CD8-positive, alpha-beta memory T cell (primary cell): ENCODE measurements at places on chromosomes 7 and 10. TPM values are rescaled to one million over a fixed set of nuclear protein-coding genes. Genes with fewer than 3 reads are reported as not detected.

Gene TSPAN12
- total RNA-seq: not detected

- no peak for DNase-seq
Observed at GRCh38 chr10:94025806-94026205, 32.1 kb downstream of the PLCE1 start.

GRCh38 chr7:96670338-96671289 is 39.0 kb downstream of the SEM1 start:
- no peak for DNase-seq

- DNase-seq: no peak
Observed at GRCh38 chr7:101108330-101108857, 18.5 kb upstream of the SERPINE1 start.

GRCh38 chr10:22686347-22686746 is 28.0 kb downstream of the PIP4K2A start:
- DNase-seq: no peak

GRCh38 chr10:117417196-117417595 is 42.0 kb upstream of the PDZD8 start:
- DNase-seq: no peak

- DNase-seq: no peak
Observed at GRCh38 chr10:102408131-102408727, 10.4 kb downstream of the PSD start.

DNA sequence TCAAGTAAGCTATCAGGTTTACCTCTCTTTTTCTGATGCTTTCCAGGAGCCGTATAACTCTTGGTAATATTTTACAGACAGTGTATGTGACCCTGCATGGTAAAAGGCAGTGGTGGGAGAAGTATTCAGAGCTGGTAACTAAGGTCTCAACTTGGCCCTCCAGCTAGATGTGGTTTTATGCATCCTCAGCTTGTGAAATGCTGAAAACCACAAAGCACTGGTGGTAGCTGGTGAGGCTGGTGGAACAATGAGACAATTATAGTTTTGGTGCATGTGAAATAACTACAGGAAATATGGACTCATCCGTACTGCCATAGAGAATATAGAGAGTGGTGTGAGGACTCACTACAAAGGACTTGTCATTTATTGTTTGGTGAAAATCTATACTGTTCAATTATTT is 383.0 kb upstream of the PCDH15 start:
- no peak for DNase-seq

GRCh38 chr10:102113261-102113955 is 6.8 kb downstream of the LDB1 start:
- DNase-seq: no peak

DNA sequence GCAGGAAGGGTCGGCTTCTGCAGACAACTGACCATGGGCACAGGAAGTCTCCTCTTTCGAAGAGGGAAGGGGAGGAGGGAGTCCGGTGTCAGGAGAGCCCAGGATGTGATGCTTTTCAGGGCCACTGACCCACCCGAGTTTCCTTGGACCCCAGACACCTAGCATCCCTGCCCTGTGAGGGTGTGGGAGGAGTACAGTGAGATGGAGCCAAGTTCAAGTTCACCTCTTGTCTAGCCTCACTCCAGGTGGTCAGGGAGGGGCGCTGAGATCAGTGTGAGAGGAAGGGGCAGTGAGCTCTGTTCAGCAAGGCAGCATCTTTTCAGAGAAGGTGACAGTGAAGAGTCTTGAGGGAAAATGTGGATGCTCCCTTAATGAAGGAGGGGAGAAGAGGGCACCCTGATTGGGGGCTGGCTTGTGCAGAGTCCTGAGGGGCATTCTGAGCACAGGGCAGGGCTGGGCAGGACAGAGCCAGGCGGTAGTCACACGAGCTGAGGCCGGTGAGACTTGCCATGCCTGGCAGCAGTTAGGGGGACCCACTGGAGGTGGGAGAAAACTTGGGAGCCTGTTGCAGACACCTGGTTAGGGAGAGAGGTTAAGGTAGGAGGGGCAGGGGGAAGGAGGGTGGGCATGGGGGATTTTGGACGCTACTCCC is 49.7 kb downstream of the ADCY1 start:
- no peak for DNase-seq

Gene ITPRID1
- total RNA-seq: not detected

Gene TRRAP
- total RNA-seq: 49.6 TPM

- DNase-seq: no peak
Observed at GRCh38 chr10:130099344-130099743, 11.3 kb downstream of the C10orf143 start.

GRCh38 chr7:134780166-134780828 is 863 bp downstream of the CALD1 start:
- DNase-seq: no peak

Gene SUGCT
- total RNA-seq: 1.3 TPM

DNA sequence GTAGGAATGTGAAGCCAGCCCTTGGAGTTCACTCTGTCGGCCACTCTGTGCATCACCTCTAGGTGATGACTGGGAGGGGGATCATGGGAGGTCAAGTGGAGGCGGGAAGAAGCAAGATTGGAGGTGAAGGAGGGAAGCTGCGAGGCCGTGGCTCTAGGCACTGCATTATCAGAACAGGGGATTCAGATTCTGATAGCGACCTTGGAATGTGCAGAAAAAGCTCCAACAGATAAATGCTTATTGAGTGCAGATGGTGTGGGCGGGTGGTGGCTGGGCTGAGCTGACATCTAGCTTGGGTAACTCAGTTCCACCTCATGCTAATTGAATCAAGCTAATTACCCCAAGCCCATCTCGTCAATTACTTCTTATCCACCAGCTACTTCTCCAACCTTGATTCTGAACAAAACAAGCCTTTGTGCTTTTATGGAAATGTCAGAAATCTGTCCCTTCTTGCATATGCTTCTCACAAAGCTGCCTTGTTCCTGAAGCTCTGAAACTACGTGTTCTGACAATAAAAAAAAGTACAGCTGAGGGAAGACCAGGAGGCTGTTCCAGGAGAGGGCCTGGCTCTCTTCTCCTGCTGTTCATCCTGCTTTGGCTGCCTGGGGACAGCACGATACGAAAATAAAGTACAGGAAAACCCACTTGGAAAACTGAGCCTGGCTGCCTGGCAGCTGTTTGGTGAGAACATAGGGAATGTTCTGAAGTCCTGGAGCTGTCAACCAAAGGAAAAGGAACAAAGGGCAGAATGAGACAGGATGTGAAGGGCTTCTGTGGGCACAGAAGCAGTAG is 27.5 kb downstream of the STRA8 start:
- DNase-seq: no peak

DNA sequence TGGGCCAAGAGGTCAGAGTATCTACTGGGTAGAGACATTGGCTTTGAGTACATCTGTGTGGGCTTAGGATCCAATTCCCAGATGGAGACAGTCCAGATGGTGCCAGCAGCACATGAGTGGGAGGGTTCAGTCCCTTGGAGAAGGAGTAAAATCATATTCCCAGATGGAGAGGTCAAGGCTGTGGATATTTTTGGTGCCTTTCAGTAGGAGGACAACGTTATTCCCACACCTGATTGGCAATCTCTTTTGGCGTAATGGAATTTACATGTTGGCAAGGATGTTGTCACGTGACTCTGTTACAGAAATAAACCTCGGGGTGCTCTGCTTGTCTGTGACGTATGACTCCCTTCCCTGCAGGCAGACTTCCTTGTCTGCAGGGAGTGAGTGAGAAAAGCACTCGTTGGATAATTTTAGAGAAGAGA is 27.6 kb downstream of the NPS start:
- DNase-seq: no peak

GRCh38 chr10:96263669-96264068 is 7.7 kb downstream of the BLNK start:
- DNase-seq: no peak

Gene ZNF518A
- 15.0 TPM for total RNA-seq

GRCh38 chr7:131076032-131076431 is 251.6 kb upstream of the MKLN1 start:
- no peak for DNase-seq

- no peak for DNase-seq
Observed at GRCh38 chr10:1739751-1740150, 2.4 kb upstream of the ADARB2 start.

Gene FAM149B1
- total RNA-seq: 13.1 TPM

Gene ZNF488
- total RNA-seq: 0.42 TPM

- no peak for DNase-seq
Observed at GRCh38 chr7:113915956-113916355, 2.9 kb downstream of the PPP1R3A start.

Gene AFAP1L2
- 2.5 TPM for total RNA-seq

GRCh38 chr10:80144067-80144695 is 11.7 kb downstream of the PLAC9 start:
- no peak for DNase-seq

Gene CTAGE4
- 1.4 TPM for total RNA-seq

DNA sequence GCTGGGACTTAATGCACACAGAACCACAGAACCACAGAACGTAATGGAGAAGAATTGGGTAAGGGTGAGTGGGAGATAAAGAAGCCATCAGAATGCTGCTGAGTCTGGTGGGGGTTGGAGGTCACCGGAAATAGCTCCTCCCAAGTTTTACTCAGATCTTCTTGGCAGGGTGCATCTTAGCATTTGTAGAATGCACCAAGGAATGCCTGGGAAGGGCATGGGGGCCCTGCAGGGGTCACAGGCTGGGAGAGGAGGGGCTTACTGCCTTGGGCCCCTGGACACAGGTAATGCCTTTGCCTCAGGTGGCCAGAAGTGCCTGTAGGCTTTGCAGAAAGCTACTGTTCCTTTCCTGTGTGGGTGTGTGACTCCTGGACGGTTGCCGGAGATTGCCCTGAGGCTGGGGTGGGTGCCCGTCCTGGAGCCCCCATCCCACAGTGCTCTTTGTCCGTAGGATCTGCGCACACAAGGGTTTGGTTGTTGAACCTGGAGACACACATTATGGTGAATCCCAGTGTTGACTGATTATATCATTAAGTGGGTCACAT is 55.1 kb downstream of the MGMT start:
- DNase-seq: no peak

GRCh38 chr10:71267508-71268240 is 51.4 kb upstream of the SLC29A3 start:
- DNase-seq: no peak

- no peak for DNase-seq
Observed at GRCh38 chr7:108236681-108237415, 106.7 kb upstream of the LAMB4 start.

Gene PTER
- 26.0 TPM for total RNA-seq

Gene MICALL2
- total RNA-seq: 2.1 TPM

DNA sequence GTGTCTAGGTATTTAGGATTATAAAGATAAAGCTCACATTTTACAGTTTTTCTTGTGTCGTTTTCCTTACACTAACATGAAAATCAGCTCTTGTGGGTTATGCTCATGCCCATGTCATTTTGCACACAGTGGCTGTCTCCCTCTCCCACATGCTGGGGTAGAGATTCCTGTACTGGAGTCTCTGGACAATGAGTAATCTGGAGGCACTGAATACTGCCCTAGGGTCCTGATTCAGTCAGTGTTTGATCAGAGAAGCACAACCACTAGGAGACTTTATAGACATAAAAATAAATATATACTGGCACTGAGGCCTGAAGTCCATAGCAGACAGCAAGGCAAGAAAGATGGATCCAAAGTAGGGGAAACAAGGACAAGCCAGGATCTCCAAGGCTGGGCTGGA is 1008.8 kb downstream of the KCNMA1 start:
- no peak for DNase-seq

Gene ODAD2
- not detected for total RNA-seq

DNA sequence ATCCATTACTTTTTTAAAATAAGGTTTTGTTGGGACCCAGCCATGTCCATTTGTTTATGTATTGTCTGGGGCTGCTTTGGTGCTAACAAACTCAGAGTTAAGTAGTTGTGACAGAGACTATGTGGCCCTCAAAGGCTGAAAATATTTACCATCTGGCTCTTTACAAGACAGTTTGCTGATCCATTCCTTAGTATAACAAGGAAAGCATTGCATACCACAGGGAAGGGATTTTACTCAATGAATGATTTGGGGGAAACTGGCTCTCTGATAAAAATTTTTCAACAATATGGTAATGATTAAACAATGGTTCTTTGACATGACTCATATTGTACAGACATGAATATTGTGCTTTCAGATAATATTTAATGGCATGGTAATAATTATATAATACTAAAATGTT is 738.1 kb downstream of the KCNMA1 start:
- no peak for DNase-seq
